NCI-H1092 (cell line): ENCODE measurements at places on chromosomes 7 and 10.

- no peak for DNase-seq
These were observed 48.0 kb downstream of the RHOBTB1 start for GRCh38 chr10:60896033-60896432.

- DNase-seq = no peak
These were observed 28.5 kb downstream of the PPP2R2D start for GRCh38 chr10:131929122-131929845.

GRCh38 chr7:28505014-28505413, 92.7 kb downstream of the CREB5 start:
- no peak for DNase-seq

GRCh38 chr10:89134963-89135362, 72.2 kb downstream of the CH25H start:
- DNase-seq = no peak

GRCh38 chr10:110576220-110576619, 8.7 kb downstream of the SMC3 start:
- no peak for DNase-seq

DNA sequence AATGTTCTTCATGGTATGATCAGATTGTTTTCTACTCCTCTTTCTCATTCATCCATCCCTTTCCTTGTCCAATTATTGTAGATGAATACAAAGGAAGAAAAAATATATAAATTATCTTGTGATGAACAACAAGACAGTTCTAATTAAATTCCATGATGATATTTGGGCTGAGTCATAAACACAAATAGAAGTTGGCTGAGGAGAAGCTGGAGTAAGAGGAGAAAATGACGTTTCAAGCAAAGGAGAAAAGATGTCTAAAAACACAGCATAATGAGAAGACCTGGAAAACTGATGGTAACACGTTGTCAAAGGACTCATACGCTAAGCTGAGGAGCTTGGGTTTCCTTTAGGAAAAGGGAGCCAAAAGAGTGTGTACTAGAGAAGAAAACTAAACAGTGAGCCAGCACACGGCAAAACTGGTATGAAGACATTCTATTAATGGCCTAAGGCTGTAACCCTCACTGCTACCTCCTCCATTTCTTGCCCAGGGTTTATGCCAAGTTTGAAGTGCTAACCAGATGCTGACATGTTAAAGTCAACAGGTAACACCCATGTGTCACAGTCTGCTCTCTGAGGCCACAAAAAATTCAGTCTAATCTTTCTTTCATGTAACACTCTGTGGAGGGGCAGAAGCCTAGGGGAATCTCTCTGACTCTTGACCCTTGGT, 26.1 kb downstream of the ZFAND4 start:
- DNase-seq = no peak

GRCh38 chr10:95181726-95182125, 12.3 kb upstream of the ACSM6 start:
- DNase-seq = no peak

DNA sequence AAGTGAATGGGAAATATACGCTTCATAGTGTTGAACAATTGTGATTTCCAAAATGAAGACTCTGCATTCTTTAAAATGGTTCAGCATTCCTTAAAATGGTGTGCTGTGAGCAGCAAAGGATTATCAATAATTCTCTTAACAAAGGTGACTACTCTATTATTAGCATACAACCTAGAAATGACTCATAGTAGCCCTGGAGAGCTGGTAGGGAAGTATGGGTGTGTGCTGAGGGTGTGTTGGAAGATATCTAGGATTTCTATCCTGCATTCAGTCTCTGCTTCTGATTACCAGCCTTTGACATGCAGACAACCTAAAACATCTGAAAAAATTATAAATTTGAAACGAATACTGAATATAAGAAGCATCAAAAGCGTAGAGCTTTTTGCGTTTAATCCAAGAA, 72.5 kb downstream of the SEMA3D start:
- DNase-seq = no peak

DNA sequence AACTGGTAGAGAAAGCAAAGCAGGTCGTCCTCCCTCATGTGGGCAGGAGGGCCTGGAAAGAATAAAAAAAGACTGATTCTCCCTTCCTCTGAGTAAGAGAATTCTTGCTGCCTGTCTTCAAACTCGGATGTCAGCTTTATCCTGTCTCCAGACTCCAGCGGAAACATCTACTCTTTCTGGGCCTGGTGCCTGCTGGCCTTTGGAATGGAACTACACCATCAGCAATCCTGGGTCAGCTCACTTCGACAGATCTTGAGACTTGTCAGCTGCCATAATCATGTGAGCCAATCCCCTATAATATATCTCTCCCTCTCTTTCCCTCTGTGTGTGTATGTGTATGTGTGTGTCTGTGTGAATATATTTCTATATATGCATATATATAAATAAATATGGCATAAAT, 411.0 kb upstream of the DPP6 start:
- DNase-seq = no peak

DNA sequence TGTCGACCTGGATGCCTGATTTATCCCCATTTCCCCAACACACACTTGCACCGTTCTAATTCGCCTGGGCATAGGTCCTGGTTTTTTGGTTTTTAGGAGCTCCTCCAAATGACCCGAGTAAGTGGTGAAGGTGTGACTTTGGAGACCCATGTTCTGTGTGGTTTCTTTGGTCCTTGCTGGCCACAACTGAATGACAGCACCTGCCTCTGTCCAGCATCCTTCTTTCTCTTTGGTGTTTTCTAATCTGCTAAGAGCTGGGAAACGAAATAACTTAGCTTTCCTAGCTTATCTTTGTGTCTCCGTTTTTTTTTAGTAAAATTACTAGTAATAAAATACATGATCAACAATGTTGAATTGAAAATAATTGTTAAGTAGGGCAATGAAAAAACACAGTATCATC, 120.2 kb downstream of the PRLHR start:
- DNase-seq = no peak

DNA sequence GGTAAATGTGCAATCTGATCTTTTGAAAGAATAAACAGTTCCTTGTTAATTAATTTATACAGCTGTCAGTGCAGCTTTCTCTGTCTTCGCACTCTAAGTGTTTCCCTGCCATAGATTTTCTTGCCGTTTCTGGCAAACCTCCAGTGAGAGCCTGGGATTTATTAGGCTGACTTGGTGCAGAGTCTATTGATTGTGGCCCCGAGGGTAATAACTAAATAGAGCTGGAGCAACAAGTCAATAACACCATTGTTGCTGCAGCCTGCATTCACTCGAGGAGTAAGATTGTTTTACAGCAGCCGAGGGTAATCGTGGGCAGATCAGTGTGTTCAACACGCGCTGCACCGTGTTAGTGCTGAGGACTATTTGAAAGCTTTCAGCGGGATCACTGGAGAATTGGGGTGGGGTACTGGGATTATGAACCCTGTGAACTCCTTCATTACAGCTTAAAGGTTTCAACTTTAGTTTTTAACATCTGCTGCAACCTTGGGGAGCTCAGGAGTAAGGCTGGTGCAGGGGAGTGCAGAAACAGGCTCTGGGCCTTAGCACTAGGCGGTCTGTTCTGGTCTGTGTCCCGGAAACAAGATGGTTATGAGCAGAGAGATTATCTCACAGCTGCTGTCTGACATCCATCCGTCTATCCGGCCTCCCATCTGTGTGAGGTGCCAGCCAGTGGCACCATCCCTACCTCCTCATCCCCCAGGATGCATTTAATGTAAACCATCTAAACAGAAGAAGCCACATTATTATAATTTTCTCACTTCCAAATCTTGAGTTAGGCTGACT, 174.0 kb upstream of the TCF7L2 start:
- peak; percentile 50 for DNase-seq

- peak; percentile 68 for DNase-seq
These were observed 75.9 kb downstream of the HIBADH start for GRCh38 chr7:27586825-27587224.

GRCh38 chr10:128210215-128211063, 84.2 kb upstream of the MKI67 start:
- no peak for DNase-seq

GRCh38 chr10:25573316-25573715, 360.7 kb upstream of the MYO3A start:
- DNase-seq = no peak

- peak; percentile 83 for DNase-seq
These were observed 95.0 kb upstream of the SLC26A5 start for GRCh38 chr7:103541026-103541425.

- no peak for DNase-seq
These were observed 2.6 kb downstream of the PRPF18 start for GRCh38 chr10:13589316-13589715.

DNA sequence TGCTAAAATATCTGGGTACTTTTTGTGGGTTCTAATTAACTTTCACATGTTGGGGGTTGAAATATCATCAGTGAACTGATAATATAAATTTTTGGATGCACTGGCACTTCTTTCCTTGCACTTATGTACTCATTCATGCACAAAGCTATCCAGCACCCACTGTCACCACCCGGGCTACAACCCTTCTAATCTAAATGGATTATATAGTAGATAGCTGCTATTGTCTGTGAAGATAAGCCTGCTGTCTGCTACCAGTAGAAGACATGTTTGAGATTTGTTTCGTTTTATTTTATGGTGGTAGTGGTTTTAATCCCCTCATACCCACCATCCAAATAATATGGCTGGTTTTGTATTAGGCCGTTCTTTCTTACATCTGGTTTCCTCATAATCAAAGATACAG, 353.5 kb upstream of the LRGUK start:
- DNase-seq = no peak

DNA sequence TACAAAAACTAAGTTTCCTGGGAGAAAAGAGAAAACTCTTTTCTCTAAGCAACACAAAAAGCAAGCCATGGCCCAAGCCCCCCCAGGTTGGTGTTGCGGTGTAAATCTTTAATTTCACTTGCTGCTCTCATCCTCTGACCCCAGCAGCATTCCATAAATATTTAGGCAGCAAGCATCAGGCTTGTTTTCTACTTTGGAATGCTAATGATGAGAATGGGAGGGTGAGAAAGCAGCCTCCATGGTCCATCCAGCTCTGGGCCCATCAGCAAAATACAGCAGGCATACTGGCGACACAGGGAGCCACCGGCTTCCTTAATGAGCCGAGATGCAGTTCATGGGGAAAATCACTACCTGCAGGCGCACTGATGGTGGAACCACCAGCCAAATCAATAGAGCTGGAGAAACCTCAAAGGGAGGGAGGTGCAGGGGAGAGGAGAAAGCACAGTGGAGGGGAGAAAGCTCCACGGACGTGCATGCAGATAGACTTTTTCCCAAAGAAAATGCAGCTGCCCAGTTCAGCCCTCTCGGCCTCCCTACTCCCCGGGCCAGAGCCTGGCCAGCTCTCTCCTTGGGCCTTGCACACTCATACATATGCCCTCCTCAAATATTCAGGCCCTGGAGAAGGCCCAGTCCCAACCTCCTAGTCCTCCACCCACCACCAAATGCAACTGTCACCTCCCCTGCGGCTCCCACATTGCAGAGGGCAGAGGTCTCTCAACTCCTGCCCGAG, 131.9 kb downstream of the GRID1 start:
- no peak for DNase-seq

DNA sequence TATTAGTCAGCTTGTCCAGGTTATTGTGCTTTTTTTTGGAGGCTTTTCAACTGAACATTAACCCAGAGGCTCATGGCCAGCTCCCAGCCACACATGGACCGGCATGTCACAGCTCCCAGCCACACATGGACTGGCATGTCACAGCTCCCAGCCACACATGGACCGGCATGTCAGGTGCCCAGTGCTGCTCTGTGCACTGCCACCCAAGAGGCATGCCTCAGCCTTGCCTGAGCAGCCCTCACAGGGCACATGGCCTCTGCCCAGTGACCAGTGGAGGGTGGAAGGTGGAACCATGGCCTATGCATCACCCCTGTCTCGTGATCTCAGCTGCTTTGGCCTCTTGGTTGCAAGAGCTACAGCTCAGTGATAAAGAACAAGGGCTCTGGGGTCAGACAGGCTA, 119.8 kb downstream of the OAT start:
- DNase-seq = no peak

DNA sequence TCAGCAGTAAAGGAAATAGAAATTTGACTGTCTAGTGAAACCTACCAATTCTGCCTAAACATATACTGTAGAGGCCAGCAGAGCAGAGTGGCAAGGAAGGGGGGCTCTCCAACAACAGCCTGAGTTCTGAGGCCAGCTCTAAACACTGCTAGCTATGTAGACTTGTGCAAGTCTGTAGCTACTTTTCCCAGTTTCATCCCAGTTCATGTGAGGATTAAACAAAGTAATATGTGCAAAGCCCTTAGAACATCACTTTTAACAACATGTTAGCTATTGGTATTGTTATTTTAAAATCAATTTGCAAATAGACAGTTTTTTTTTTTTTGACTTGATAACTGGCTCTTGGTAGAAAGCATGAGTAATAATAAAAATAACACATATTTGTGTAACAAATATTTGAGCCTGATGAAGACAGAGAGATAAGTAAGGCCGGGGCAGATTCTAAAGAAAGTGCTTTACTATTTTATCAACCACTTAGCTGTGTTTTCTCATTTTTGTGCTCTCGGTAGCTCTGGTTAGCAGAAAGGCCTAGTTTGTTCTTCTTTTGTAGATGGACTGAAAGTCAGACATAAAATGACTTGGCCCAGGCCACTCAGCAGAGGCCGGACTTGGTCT, 9.3 kb downstream of the CHST12 start:
- no peak for DNase-seq

- no peak for DNase-seq
These were observed 60.0 kb downstream of the NAMPT start for GRCh38 chr7:106224797-106225196.

DNA sequence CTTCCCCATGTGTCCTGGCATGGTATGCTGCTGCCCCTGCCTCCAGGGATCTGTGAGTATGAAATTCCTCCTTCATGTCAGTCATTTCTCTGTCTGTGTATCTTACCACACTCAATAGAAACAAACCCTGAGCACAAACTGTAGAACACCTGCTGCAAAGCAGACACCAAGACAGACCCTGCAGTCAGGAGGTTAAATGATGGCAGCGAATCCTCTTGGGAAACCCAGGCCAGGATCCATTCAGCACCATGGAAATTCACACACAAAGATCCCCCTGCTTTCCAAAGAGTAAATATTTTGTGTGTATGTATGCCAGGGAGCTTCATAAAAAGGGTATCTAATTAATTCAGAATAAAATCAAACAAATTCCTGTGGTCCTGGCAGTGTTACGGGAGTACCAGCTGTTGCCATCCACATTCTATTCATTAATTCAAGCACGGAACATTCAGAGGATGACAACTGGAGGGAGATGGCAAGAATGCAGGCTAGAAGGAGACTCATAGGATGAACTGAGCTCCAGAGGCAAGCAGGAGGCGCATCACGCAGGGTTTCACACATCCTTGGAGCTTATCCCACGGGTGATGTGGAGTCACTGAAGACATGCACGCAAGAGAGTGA, 14.8 kb downstream of the ITIH5 start:
- no peak for DNase-seq

DNA sequence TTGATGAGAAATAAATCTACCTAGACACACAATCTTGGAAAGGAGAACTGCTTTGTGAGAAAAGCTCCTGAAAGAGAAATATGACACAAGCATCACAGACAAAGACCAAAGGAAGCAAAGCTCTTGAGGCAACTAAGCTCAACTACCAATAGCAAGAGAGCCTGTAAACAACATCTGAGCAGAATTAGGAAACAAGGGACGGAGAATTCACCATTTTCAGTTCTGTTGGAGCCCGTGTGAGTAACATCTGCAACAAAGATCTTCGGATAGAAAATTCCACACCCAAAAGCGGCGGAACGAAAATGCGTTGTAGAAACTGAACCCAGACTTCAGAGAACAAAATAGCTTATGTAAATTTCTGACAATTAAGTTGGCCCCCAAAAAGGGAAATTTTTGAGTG, 909.9 kb upstream of the MBL2 start:
- DNase-seq = no peak
